ENCODE measurements at places on chromosomes 3 and 15. TPM values are rescaled to one million over a fixed set of nuclear protein-coding genes. Genes with fewer than 3 reads are reported as not detected.

The HESX1 gene
- not detected for total RNA-seq

The GHRL gene
- 0.81 TPM for total RNA-seq

The EPHB1 gene
- total RNA-seq = 1.1 TPM

The SAXO2 gene
- 1.6 TPM for total RNA-seq

Data from heart right ventricle (tissue), 16 donors.